ENCODE measurements at places on chromosomes 16 and 17.

DNA sequence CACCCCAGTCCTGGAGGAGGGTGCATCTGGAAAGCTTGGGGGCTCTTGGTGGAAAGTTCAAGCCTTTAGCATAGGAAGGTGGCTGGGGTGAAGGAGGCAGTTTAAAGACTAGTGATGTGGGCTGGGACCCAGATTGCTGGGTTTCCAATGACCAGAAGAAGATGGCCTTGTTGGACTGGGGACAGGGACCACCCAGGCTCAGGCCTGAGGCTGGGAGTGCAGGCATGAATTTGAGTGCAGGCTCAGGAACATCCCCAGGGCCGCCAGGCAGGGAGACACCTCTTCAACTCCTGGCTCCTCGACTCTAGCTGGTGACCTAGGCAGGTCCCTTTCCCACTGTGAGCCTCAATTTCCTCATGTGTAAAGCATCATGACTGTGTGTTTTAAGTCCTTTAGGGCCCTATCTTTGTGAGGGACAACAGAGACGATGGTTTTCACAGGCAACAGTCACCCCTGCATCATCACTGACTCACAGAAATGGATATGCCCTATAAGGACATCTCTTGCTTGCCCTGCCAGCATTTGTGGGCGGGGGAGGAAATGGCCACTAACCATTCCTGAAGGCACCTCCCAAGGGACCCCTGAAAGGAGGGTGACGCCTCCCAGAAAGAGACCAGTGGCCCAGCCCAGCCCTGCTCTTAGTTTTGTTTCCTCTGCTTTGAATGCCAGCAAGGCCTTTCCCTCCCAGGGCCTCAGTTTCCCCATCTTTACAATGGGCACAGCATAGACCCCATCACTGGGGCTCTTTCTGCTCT lies 11.1 kb downstream of the NLRC5 start:
- DNase-seq = no peak

DNA sequence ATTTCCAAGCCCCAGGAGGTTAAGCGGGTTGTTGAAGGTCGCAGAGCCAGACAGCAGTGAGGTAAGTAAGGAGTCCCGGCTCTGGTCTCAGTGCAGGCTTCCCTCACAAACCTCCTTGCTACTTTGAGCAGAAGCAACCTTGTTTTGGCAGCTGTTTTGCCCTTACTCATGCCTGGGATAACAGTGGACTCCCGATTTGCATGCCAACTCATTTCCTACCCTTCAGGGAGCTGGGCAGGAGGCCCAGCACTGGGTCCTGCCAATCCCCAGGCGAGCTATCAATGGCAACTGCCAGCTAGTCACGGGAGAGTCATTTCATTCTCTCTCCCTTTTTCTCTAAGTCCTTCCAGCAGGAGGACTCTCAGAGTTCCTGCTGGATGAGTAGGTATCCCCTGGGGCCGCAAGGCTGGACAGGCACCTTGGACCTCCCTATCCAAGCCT lies 72.0 kb upstream of the KSR1 start:
- no peak for DNase-seq

GRCh38 chr17:78759203-78759968 lies 22.7 kb downstream of the CYTH1 start:
- DNase-seq = no peak

DNA sequence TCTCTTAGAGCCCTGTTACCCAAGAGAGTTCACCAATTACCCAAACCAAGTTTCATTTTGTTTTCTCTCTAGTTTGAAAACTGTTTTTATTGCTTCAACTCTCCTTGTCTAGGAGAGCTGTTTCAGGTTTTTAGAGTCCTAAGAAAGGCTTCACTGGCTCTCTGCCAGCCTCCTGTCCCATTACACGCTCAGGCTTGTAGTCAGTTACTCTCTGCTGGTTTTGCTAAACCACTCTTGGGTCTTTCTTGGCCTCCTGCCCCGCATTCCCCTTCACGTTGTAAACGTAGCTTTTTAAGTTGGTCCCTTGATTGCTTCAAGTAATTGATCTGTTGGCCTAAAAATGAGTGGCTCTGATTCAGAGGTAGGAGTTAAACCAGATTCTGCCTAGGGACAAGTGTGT lies 529.1 kb downstream of the MAF start:
- DNase-seq = no peak

DNA sequence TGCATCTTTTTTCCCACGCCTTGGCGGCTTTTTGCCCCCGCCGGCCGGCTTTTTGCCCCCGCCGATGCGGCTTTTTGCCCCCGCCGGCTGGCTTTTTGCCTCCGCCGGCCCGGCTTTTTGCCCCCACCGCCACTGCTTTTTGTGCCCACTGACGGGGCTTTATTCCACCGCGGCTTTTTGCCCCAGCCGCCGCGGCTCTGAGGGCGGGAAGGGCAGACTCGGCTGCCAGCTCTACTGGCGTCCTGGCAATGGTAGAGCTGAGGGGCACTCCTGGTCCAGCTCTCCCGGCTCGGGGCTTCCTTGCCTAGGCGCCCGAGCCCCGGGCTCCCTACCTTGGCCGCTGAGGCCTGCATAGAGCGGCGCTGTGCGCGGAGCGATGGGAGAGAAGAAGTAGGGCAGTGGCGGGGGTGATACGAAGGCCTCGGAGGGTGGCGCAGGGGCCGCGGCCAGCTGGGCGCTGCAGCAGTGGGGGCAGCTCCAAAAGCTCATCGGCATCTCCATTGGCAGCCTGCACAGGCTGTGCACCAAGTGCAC lies 591.4 kb downstream of the TP53TG3F start:
- DNase-seq = no peak

DNA sequence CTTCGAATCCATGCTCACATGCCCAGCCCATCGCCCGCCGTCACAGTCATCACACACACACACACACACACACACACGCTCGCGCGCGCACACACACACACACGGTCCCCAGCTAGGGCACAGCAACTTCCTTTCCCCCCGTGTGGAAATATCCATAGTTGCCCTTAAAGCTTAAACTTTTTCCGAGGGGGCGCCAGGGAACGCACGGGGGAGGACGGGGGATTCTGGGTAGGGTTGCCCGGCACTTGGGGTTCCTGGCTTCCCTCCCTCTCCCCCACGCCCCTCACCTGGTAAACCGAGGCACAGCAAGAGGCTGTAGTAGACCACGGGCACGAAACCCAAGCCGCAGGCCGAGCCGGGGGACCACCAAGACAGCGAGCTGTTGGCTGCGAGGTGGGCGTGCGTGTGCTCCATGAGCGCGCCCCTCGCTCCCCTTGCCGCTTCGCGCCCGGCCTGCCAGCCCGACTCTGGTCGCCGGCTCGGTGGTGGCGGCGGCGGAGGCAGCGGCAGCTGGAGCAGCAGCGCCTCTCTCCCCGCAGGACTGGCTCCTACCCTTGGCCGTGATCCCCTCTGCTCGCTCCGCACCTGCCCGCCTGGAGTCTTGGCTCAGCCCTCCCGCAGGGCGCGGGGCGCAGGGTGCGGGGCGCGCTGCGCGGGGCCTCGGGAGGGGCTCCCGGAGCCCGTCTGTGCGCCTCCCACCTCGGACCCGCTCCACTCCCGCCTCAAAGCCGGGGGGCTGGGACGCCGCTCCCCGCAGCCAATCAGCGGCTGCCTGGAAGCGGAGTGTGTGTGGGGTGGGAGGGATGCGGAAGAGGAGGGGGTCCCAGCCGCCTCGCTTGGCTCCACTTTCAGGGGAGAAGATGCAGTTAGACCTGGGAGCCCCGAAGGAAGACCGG lies at the start of gene GPR139:
TSS of gene GPR139 (minus strand) at position 688 of the 896 bp plus-strand sequence. CDS start at position 414, 274 bp downstream.
- no peak for DNase-seq

DNA sequence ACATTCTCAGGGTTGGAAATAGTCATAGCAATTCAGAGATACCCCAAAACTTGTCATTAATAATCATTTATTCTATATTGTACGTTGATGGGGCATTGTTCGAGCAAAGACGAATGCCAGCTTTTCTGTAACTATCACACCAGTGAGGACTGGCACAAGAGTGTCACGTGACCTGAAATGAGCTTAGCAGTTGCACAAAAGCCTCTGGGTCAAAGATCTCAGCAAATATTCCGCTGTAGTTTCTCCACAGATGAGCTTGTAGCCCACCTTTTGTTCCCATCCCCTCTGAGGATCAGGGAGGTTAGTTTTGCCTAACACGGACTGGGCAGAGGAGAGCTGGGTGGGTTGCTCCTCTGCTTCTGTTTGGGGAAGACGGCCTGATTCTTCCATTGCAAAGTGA lies 18.2 kb downstream of the IRX3 start:
- no peak for DNase-seq

DNA sequence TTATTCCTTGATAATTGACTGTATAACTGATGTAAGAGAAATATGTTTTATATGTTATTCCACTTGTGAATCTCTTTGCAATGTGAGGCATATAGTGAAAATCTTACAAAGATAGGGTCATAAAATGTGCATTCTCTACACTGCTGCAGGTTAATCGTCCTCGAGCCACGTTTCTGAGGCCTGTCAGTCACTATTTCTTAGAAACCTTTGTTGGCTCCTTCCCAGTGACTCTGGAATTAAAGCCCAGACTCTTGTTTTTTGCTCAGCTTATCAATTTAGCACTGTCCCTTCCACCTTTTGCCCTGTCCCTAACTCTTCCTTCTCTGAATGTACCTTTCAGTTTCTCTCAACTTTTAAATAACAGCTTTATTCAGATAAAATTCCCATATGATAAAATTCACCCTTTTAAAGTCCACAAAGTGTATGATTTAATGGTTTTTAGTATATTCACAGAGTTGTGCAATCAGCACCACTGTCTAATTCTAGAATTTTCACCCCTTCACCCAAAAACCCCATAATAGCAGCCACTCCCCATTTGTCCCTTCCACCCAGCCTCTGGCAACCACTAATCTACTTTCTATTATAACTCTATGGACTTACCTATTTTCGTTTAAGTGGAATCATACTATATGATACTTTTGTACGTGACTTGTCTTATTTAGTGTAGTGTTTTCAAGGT lies 8.6 kb downstream of the TNRC6A start:
- no peak for DNase-seq

DNA sequence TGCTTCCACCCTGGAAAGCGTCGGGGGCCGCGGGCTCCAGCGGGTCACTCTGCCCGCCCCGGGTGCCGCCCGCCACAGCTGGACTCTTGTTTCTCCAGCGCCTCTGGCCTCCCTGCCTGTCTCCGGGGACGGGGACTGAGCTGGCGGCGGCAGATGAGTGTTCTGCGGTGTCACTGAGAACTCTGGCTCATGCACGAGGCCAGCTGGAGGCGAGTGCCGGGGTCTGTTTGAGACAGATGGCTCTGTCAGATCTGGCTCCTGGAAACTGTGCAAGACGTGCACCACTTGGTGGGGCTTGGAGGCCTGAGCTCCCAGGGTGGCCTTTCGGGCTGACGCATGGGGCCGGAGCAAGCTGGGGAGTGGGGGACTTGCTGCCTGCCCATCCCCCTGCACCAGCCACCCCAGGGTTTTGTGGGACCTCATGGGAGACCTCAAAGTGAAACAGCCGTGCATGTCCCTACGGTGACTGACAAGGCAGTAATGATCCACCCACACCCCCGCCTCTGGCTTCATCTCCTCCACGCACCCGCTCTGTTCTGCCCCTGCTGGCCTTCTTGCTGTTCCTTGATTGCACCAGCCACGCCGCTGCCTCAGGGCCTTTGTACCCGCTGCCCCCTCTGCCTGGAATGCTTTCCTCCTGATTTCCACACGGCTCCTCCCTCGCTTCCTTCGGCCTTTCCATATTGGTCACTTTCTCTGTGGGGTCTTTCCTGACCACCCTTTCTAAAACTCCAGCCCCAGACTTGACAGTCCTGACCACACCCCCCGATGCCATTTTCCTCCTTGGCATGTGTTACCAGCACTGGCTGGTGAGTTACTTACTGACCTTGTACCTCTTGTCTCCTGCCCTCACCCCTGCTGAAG lies 174.9 kb upstream of the CIBAR2 start:
- no peak for DNase-seq

DNA sequence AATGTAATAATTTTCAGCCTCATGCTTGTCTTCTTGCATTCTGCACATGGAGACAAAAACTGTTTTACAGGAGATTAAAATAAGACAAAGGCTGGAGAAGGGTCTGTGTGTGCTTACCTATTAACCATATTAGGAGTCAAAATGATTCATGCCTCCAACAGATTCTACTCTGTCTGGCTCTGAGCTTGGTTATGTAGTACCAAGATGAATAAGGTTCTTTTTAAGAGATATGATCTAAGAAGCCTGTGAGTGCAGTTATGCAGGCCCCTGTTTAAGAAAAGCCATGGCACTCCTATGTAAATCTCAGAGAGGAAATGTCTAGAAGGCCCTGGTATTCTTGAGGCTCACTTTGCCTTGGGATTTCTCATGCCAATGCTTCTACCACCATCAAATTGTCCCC lies 486.6 kb upstream of the CDH11 start:
- no peak for DNase-seq

GRCh38 chr16:84730406-84731106 lies 30.8 kb downstream of the USP10 start:
- no peak for DNase-seq

GRCh38 chr17:6177941-6178694 lies 107.9 kb downstream of the WSCD1 start:
- no peak for DNase-seq

DNA sequence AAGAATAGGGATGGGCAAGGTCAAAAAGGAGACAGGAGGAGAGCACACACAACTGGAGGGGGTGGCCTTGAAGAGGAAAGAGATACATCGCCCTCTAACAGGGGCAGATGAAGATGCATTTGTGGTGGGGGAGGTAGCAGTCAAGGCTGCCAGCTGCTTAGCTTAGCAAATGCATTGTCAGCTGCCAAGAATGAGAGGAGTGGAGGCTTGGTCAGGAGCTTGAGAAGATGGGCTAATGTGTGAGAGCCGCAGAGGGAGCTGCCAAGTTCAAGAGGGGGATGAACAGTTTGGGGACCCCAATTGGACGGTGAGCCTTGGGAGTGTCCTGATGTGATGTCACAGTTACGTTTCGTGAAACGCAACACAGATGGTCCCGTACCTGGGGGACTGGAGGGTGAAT lies 28.9 kb upstream of the GNA13 start:
- no peak for DNase-seq

DNA sequence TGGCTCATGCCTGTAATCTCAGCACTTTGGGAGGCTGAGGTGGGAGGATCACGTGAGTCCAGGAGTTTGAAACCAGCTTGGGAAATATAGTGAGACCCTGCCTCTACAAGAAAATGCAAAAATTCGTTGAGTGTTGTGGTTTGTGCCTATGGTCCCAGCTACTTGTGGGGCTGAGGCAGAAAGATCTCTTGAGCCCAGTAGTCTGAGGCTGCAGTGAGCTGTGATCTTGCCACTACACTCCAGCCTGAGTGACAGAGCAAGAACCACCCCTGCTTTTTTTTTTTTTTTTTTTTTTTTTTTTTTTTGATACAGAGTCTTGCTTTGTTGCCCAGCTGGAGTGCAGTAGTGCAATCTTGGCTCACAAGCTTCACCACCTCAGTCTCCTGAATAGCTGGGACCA lies 34.0 kb downstream of the ITGB3 start:
- DNase-seq = no peak

DNA sequence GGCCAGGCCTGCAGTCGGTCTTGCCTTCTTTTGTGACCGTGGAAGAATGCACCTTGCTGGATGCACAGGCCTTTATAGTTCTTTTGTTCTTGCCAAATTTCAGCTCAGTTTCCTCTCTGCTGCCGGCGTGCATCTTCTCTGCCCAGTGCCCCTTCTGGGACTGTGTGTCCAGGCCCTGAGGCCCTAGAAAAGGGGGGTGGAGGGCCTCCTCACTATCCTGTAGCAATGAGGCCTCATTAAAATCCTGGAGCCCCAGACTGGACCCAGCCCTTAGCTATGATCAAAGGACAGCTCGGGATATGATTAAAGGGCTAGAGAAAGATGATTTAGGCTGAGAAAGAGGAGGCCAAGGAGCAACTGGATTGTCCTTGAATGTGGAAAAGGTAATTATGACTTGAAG lies 229.8 kb downstream of the SEC14L1 start:
- no peak for DNase-seq
